ENCODE measurements at places on chromosomes 6 and 20.
A peak's percentile ranks its signal among the peaks of the same experiment; 100 is the strongest.

DNA sequence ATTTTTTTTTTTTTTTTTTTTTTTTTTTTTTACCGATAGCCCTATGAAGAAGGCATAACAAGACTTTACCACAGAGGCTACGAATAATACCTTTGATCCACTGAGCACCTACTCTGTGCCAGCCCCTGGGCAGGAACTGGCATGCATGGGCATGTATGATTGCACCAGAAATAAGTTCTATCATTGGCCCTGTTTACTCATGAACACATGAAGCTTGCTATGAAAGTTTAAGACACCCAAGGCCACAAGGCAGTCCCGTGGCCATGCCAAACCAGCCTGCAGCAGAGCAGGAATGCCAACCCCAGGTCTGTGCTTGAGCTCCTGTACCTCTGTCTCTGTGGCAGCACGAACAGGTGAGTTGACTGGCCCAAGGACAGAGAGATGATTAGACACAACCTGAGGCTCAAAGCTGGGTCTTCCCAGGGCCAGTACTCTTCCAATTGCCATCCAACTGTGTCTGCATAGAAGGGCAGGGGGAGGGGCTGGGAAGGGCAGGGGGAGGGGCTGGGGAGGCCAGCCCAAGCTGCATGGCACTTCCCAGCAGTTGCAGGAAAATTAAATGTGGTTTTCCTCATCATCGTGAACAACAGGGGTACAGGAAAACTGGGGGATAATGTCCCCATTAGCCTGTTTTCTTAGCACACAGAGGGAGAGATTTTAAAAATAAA, 63.5 kb downstream of the LRFN2 start:
- no peak for DNase-seq

- DNase-seq, result no peak
These were observed 19.7 kb upstream of the UTRN start for GRCh38 chr6:144265390-144265789.

DNA sequence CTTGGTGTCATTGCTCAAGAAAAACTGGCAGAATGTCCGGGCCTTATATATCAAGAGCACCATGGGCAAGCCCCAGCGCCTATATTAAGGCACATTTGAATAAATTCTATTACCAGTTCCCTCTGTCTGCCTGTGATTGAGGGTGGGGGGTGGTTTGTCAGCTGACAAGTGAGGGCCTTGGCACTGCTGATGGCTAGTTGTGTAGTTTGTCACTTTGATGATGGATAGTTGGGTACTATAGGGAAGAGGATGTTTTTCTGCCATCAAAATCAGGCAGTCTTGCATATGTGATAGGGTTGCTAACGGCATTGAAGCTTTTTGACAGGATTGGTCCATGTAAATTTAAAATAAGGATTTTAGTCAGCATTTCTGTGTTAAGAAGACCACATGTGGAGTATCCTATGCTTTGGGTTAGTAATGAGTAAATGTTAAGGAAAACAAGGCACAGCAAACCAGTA, 2.5 kb downstream of the RPL10A start:
- no peak for DNase-seq

DNA sequence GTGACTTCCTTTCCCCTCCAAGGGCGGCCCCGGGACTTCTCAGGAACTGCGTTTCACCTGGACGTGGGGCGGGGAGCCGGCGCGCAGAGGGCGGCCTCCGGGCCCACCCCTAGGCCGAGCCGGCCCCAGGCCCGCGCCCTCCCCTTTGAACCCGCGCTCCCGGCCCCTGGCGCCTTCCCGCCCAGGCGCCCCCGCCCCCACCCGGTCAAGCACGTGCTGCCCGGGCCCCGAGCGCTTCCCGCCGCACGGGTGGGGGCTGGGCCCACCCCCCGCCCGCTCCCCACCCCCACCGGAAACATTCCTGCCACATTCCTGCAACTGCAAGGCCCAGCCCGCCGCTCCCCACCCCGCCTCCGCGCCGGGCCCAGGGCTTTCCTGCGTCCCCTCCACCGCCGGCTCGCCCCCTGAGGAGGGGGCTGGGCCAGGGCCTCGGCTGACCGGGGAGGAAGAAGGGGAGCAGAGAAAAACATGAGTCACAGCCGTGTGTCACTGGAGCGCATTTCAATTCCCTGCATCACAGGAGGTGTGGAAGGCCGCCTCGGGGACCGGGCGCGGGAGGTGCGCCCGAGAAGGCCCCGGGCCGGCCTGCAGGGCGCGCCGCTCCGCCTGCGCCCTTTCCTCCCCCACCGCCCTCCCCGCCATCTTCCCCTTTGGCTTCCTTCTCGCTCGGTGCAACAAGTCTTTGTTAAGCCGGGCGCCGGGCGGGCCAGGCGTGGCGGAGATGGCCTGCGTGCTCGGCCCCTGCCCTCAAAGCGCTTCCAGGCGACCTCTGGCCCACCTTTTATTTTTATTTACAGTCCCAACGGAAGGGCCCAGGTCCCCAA, 1.2 kb upstream of the HMGA1 start:
- peak; percentile 62 for DNase-seq

GRCh38 chr6:118685823-118686449, 34.5 kb upstream of the CEP85L start:
- no peak for DNase-seq

GRCh38 chr6:36823421-36824096, 15.7 kb downstream of the CPNE5 start:
- DNase-seq, result no peak
